ENCODE measurements at places on chromosomes 7 and 10.

- DNase-seq = no peak
Measured at GRCh38 chr7:79610748-79611304, 157.4 kb upstream of the MAGI2 start.

DNA sequence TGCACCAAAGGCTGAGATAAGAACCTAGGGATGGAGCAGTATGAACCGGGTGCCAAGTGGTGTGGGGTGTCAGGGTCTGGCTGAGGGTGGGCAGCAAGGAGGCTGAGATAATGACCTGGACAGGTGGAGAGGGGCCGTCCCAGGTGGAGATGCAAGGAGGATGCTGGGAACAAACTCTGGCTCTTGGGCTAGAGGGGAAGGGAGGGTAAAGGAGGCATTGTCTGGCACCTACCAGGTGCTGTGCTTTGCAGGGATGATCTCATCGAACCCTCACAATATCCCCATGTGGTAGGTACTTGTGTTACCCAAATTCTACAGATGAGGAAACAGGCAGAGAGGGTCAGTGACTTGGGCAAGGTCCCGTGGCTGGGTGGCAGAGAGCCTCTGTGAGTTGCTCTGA lies 19.9 kb upstream of the HOXA13 start:
- no peak for DNase-seq

- peak; percentile 98 for DNase-seq
Measured at GRCh38 chr7:112449902-112450806, at the start of gene IFRD1. Gene IFRD1 (plus strand): TSS chr7:112450460. CDS start chr7:112450689, 229 bp downstream.

DNA sequence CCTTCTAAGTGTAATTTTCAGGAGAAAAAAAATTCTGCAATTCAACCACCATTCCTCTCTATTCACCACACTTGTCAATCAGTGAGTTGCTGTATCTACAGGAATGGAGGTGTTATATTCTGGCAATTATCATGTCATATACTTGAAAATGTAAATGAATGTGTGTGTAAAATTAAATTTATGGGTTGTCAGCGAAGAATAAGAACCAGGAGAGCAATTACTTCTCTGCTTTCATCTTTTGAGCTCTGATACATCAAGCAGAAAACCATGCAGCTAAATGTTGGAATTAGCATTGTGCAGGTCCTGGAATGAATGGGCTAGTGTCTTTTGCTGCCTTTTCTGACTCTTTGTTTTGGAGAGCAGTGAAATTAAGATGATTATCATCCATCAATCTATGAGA lies 207.6 kb downstream of the FOXP2 start:
- DNase-seq = no peak

DNA sequence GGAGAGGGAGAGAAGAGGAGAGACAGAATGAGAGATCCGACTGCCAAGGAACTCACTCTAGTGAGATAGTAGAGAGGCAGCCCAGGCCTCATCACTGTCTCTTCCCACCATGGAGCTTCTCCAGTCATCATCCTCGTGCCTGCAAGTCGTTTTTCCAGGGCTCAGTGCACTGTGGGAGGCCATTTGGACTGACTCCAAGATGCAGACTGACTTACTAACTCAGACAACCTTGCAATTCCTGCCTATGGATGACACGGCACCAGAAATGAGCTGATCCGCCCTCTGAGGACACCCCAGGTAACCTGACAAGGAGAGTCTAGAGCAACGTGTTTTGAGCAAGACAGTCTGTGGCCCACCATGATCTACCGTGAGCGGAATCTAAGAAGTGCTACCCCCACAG lies 154.9 kb downstream of the GLI3 start:
- no peak for DNase-seq

DNA sequence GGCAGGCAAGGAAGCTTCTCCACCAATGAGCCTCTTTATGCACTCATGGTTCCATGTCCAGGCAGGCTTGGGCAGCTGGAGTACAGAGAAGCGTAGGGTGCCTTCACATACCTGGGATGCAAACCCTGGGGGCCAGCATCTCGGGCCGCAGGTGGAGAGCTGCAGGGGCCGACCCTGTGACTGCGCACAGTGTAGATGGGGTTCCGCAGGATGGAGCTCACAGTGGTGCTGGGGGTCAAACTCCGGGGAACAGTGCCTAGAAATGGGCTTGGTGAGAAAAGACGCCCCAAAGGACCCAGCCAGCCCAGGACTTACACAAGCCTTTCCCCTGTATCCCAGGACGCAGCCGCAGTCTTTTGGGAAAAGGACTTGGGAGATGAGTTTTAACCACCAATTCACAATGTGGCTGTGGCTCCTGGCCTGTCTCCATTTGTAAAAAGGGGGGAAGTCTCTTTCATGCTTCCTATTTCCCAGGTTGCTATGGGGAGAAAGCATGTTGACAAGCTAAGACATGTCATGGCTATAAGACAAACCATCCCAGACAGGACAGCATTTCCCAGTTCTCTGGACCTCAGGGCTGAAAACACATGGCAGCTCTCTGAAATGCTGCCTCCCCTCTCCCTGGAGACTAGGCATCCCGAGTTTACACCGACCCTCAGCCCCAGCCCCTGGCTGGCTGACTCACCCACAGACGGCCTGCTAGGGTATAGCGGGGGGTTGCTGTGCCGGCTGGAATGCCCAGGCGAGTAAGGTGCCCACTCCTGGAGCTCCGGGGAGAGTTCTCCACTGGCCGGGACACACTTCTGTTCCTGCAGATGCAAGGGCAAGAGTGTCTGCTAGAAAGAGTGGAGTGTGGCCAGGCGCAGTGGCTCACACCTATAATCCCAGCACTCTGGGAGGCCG lies 107.1 kb downstream of the DLG5 start:
- DNase-seq = no peak

GRCh38 chr7:155709453-155709852 lies 65.0 kb downstream of the RBM33 start:
- DNase-seq = no peak

DNA sequence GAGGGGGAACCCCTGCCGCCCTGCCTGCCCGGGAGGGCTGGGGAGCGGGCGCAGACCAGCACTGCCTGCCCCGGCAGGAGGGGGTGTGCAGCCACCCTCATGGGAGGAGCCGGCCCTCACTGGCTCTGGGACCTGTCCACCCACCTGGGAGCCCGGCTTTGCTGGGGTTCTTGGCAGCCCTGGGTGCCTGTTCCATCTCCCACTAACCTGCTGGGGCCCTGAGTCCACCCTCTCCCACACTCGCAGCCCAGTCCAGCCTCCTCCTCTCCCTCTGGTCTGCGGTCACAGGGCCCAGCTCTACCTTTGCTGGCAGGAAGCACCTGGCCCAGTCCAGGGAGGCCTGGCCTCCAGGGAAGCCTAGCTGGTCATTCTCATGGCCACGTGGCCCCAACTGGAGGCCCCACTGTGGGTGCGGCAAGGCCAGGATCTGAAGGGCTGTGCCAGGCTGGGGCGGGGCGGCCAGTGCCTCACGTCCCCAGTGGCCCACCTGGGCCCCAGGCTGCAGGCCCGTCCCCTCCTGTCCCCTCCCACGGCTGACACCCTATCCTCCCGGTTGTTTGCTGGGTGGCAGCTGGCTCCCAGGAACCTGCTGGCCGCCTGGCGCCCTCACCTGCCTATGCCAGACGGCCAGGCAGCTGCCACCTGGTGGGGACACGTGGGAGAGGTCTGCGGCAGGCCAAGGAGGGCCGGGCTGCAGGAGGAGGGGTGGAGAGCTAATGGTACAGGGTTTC lies at the start of gene TMEM184A:
TSS of gene TMEM184A (minus strand) at position 393 of the 731 bp plus-strand sequence. CDS start 721 bp downstream, outside the sequence.
- no peak for DNase-seq

- no peak for DNase-seq
Measured at GRCh38 chr7:147818317-147818716, 772.2 kb upstream of the C7orf33 start.

DNA sequence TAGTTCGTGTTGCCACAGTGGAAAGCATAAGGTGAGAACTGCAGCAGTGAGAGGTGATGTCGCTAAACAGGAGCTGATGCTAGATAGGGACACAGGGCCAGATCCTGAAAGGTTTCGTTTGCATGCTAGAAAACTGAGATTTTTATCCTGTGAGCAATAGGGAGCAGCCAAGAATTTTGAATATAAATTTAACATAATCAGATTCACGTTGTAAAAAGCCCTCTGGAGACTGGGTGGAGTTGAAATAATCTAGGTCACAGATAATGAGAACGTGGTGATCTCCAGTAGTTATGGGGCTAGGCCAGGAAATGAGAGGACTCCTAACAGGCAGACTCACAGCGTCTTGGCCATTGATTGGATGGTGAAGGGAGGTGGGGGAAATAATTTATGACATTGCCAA lies 92.1 kb upstream of the IMMP2L start:
- DNase-seq = no peak

GRCh38 chr10:83603708-83604107 lies 535.6 kb upstream of the GHITM start:
- no peak for DNase-seq

DNA sequence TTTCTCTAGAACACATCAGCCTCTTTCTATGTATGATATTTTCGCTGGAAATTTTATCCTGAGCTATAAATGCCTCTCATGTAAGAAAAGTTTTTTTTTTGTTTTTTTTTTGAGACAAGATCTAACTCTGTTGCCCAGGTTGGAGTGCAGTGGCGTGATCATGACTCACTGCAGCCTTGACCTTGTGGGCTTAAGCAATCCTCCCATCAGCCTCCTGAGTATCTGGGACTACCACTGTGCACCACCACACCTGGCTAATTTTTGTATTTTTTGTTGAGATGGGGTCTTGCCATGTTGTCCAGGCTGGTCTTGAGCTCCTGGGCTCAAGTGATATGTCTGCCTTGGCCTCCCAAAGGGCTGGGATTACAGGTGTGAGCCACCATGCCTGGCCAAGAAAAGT lies 80.4 kb downstream of the ADK start:
- DNase-seq = no peak

DNA sequence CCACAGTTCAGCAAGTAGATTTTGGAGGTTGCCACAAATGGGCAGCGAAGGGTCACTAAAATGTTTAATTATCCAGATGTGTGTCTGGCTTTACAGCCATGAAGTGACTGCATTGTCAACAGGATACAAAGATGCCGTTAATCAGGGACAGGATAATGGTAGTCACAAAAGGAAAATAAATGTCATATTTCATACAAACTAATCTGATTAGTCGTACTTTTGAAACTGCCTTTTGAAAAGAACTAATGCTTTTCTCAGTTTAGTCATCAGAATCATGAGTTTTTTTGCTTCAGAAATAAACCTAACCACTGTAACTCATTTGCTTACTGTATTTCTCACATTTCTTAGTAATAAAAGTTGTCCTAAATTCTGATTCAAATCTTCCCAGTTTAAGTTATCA lies 22.2 kb upstream of the WNT16 start:
- no peak for DNase-seq

- no peak for DNase-seq
Measured at GRCh38 chr7:41403291-41403690, 299.6 kb downstream of the INHBA start.

DNA sequence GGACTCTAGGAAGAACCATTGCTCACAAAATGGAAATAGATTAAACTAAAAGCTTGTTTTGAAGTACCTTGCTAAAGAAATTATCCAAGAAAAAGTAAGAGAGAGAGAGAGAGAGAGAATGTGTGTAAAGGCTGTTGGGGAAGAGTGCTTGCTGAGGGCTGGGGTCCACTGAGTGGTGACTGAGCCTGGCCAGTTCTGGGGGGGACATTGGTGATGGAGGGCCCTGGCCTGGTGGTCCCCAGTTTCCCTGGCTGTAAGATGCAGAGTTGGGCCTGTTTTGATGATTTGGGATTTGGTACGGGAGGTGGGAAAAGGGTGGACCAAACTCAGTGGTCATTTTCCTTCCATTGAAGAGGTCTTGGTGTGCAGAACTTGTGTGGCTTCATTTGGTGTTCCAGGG lies 880 bp downstream of the RAMP3 start:
- no peak for DNase-seq

DNA sequence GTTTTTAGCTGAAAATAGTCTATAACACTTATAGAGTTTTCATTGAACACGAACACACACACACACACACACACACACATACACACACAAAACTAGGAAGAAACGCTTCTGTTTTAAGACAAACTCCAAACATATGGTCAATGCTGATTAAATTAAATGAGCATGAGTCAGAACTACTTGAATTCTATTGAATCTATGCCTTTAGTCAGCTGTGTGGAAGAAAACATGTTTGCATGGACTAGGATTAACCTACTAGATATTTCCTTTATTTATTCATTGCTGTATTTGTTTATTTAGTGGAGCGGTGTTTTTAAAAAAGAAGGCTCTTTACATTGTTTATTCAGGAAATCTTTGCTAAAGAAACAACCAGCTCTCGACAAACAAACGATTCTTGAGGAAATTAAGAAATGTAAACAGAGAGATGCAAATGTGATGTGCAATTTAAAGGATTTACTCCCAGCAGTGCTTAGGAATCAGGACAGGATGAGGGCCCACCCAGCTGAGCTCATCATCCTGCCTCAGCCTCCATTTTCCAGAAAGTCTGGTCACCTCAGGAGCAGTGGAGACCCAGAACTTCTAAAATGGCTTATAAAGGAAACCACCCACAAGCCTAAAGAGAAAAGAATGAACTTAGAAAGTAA lies 83.2 kb downstream of the PDE1C start:
- no peak for DNase-seq

DNA sequence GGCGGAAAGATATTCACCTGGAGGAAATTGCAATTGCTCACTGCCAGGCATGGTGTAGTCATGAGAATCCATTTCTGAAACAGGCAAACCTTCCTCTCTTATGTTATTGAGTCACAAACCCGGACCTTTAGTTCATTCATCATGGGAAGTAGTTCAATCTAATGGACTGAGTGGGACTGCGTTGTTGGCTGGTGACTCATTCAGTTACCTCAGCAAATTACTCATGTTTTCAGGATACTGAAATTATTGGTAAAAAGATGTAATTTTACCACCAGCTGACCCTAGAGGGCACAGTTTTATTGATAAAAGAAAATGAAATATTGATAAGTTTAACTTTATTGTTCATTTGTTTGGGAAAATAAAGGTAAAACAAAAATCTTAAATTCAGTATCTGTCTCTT lies 1194.4 kb upstream of the SORCS1 start:
- DNase-seq = no peak

DNA sequence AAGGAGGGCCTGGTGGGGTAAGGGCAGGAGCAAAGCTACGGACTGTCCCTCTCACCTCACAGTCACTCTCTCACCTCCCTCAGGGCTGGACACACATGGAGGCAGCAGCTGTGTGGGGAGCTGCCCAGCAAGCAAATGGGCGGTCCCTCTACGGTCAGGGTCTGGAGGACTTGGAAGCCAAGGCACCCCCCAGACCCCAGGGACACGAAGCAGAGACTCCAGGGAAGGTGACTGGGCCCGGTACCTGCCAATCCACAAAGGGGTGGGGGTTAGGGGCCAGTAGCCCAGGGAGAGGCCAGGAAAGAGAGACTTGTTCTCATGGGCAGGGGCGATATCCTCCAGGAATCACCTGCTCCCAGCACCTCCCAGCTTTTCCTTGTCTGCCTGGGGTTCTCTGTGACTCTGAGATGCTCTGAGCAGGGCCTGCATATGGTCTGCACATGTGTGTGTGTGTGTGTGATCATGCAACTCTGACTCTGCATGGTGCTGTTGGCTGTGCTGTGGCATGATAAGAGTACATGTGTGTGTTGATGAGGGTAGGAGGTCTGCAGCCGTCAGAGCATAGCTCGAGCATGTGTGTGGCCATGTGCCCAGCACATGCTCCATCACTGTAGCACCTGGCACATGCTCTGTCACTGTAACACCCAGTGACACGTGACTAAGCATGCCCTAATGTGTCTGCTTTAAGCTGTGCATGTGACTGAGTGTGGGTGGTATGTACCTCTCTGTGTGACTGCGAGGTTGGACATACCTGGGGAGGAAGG lies 4.6 kb upstream of the LDB3 start:
- DNase-seq = no peak

GRCh38 chr7:40403703-40404476 lies 269.1 kb downstream of the SUGCT start:
- DNase-seq = no peak

- no peak for DNase-seq
Measured at GRCh38 chr7:17293481-17293880, 5.0 kb upstream of the AHR start.
